Foreskin fibroblast (primary cell): ENCODE measurements at places on chromosomes 5 and 9.

DNA sequence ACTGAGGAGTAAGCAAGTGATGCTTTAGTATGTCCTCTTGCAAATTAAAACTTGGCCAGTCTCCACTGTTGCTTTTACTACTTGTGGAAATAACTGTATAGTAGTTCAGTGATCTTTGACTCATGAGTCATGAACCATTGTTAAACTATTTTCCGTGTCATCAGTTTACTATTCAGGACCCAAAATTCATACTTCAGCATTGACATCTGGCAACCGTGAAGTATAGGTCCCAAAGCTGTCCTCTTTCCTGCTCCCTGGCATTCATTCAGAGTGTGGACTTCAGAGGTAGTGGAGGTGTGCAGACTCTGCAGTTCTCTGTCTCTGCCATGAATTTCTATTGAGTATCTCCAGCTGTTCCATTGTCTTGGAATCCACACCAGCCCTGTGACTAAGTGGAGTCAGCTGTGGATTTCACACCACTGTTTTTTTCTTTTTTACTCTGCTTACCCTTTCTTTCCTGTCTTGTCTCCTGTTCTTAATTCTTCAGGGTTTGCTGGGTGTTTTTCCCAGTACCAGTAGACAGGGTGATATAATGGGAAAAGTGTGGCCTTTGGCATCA, 7.5 kb downstream of the TDRD7 start:
- peak; percentile 73 for DNase-seq

GRCh38 chr5:142839711-142840346, 69.7 kb downstream of the ARHGAP26 start:
- no peak for DNase-seq

DNA sequence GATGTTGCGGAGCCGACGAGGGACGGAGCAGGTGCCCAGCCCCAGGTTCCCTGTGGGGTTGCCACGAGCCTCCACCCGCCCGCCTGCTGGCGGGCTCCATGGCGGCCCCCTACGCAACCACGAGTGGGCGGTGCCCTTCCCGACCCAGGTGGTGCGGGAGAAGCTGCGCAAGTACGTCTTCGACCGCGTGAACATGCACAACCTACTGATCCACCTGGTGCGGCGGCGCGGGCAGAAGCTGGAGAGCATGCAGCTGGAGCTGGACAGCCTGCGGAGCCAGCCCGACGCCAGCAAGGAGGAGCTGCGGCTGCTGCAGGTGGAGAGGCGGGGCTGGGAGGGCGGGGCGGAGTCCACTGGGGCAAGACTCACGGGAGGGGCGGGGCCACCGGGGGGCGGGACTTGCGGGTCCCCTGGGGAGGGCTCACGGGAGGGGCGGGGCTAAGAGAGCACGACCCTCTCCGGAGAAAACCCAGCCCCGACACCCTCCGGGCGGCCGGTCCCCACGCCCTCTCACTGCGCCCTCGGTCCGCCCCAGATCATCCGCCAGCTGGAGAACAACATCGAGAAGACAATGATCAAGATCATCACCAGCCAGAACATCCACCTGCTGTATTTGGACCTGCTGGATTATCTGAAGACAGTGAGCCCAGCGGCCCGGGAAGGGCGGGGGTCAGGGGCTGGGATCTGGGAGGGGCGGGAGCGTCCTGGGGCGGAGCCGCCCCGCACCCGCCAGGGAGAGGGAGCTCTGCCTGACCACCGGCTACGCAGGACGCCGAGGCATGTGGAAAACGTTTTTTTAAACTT, 3.9 kb downstream of the CCDC183 start:
- no peak for DNase-seq

- no peak for DNase-seq
These were observed 71.9 kb upstream of the LARP1 start for GRCh38 chr5:154683101-154683880.

- DNase-seq, result no peak
These were observed 714.1 kb upstream of the CDH10 start for GRCh38 chr5:25358919-25359318.

DNA sequence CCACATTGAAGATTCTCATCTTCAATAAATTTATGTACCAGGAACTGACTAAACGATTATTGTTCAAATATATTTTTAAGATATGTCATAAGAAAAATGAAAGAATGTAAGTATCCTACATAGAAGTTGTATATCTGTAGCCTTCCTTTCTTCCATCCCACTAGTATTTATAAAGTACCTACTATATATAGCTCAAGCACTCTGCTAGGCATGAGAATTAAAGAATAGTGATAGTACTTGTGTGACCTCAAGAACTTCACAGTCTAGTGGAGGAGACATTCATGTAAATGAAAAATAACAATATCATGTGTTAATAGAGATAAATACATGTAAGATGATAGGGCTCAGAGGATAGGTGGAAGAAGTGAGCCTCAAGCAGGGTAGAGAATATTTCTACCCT, 201.0 kb upstream of the HMHB1 start:
- no peak for DNase-seq

- DNase-seq, result no peak
These were observed 562.2 kb upstream of the TRPC7 start for GRCh38 chr5:136927571-136927970.

DNA sequence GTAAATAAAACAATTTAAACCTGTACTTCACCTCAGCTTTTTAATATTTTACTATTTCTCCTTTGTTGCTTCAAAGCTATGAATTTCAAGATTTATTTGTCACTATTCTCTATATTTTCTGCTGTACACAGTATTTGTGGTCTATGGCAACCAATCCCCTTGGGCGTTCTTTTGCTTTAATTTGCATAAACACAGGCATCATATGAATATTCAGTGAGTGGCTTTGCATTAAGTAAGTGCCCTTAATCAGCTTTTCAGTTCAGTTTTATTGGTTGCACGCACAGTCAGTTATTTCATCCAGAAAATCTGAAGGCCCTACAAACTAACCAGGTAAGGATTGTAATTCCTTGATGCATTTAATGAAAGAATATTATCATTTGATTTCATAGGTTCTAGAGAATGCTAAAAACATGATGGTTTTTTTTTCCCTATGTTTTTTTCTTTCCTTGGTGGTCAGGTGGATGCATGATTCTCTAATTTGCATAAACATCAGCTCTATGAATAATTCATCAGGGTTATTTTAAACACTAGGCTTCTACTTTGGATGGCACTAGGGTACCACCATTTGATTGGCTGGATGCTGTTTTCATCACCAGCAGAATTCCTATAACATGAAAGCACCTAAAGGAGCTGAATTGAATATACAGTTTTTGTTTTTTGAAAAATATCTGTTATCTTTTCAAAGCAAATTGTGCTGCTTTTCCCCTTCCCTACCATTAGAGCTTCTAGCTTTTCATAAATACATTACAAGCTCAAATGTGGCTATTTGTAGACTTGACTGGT, 249.2 kb upstream of the CCNH start:
- DNase-seq, result no peak

- DNase-seq, result peak; percentile 54
These were observed 129.3 kb upstream of the SLC44A1 start for GRCh38 chr9:105114964-105115728.

DNA sequence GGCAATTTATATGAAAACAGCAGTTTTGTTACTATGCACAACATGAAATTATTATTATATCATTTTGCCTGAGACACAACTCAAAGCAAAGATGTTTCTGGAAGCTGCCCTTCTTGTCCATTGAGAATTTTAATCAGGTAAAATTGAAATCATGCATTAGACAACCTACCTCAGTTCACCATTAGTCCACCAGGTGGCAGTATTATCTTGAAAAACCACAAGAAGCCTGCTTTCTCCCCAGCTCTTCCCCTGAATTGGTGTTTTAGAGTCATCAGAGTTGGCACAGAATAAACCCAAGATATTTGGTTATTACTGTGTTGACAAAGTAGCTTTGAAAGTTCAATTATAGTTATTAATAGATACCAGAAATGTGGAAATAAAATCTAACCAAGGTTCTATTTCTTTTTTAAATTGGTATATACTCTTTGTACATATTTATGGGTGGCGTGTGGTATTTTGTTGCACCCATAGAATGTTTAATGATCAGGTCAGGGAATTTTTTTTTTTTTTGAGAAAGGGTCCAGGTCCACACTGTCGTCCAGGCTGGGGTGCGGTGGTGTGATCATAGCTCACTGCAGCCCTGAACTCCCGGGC, 25.7 kb downstream of the UTP15 start:
- DNase-seq, result peak; percentile 78

DNA sequence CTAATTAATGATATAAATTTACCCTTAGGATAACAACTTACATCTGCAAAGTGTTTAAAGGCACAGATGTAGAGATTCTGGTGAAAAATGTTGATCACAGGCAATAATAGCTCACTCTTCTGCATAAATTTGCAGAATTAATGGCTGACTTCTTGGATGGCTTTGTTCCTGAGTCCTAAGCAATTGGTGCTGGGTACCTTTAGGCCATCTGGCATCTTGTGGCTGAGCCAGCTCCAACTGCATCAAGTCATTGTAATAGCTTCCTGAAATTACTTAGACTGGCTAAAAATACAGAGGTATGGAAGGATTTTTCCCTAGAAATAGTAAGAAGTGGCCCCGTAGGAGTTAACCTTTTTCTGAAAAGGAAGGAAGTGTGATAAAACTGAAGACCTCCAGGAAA, 118.3 kb upstream of the MINAR2 start:
- DNase-seq, result no peak

GRCh38 chr9:111008158-111009075, 29.9 kb downstream of the LPAR1 start:
- DNase-seq, result no peak

GRCh38 chr5:117376748-117377147, 802.1 kb upstream of the SEMA6A start:
- DNase-seq, result no peak

GRCh38 chr5:169923988-169924387, 56.3 kb downstream of the INSYN2B start:
- no peak for DNase-seq

DNA sequence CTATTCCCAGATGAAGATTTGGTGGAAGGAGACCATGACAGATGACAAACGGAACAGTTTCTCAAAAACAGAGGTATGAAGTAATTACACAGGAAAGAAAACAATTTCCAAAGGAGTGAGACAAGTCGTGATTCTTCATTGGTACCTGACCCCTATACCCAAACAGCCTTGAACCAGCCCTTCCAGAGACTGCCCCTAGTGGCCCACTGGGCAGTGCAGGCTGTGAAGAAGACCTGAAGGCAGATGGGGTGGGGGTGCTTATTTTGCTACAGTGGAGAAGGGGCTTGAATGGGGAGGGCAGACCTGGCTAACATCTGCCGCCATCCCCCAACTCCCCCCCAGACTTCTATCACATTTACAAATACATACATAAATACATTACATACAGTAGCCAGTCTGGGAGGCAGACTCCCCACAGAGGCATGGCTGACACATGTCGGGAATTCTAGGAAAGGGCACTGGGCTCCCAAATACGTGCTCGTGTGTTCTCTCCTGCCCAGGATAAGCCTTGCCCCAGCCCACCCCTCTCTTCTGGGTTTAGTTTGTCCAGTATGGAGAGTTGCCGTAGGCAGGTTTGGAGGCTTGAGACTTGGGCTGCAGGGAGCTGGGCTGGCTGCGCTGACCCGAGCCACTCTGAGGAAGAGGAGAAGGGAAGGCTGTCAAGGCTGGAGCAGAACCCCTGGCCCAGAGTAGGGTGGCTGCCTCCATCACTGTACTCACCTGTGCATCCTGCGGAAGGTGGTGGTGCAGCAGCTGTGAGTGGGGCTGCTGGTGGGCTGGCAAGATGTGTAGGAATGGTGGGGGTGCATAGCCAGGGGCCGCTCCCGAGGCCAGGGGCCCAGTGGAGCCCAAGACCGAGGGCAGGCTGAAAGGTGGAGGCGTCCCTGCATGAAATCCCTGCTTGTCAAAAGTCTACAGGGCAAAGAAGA, 105.3 kb downstream of the UBE2R2 start:
- peak; percentile 50 for DNase-seq

- no peak for DNase-seq
These were observed 200.5 kb downstream of the DRD1 start for GRCh38 chr5:175243441-175243840.

GRCh38 chr5:126640866-126641265, 40.1 kb downstream of the PHAX start:
- DNase-seq, result no peak

DNA sequence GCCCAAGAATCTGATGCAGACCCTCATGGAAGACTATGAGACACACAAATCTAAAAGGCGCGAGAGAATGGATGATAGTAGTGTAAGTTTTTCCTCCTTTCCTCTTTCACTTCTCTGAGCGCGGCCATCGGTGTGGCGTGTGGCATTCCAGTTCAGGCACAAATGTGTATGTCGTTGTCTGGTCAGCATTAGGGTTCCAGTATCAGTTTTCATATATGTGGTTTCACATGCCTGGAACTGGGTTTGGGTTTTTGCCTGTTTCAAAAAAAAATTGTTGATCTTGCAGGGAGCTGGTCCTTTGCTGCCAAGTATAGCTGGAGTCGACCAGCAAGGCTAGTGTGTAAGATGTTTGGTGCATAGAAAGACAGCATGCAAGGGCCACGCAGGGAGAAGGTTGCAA, 51.5 kb downstream of the C9orf152 start:
- DNase-seq, result no peak

DNA sequence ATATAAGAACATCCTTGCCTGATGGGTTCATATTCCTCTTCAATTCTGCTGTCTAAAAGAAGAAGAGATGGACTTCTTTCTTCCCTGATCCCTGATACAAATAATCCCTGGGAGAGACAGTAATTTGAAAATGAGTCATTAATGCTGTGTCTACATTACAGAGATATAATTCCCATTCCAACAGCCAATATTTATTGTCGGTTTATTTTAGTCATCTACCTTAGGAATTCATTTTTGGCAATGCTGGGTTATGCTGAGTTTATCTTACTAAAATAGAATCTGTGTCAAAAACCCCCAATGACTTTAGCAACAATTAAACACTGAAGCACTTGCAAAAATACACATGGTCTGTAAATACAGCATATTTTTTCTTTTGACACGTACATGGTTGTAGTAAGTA, 23.9 kb downstream of the ZNF474 start:
- peak; percentile 46 for DNase-seq

- DNase-seq, result no peak
These were observed 13.0 kb downstream of the ERAP1 start for GRCh38 chr5:96794757-96795156.

DNA sequence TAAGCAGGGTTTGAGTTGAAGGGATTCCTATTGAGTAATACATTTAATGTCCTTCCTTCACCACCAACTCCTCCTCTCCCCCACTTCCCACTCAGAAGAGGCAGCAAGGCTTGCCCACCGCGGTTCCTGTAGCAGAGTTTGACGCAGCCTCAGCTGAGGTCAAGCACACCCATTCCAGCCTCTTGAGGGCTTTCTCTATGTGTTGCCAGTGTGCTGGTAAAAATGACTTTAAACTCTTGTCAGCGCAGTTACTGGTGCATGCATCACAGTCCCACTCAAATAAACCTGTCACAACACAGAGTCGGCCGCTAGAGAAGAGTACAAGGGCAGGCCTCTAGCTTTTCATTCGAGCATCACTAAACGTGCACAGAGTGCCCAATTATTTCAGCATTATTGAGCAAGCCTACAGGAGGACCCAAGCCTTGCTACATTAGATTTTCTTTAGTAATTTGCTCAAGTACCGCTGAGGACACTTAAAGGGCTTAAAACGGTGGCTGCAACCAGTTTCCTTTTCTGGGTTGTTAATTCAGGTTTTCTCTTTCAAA, 79.6 kb downstream of the TLE4 start:
- peak; percentile 38 for DNase-seq
